ENCODE measurements at places on chromosomes 7 and 10. TPM values are rescaled to one million over a fixed set of nuclear protein-coding genes. Genes with fewer than 3 reads are reported as not detected.

DNA sequence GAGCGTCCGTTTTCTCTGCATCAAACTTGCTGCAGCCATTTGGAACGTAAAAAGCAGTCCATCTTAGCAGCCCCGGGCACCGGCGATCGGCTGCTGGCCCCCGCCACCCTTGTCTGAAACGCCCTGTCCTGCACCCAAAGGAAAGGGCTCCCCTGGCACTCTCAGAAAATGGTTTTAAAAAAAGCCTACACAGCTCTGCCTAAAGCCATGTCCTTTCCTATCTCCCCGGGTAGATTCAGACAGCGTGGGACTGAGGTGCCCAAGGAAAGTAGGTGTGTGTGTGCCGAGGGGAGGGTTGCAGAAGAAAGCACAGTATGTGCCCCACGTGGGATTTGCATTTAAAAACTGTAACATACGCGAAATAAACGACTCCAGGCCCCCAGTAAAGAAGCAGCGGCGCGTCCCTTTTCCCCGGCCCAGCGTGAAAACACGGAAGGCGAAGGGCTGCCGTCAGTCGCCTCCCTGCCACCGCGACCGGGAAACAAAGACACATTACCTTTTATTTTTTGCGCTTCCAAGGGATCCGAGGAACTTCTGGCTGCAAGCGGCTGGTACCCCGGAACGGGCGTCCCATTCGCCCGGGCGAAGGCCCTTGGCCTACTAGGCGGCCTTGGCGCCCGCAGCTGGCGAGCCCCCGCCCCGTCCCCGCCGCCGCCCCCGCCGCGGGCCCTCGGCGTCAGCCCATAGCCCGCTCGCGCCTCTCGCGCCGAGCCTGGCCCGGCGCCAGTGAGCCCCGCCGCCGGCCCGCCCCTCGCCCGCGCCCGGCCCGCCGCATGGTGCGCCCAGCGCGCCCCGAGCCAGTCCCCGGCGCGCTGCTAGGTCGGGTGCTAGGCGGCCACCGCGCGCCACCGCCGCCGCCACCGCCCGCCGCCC is 304.6 kb downstream of the PRPF18 start:
- no peak overlapping the region for H3K4me3 ChIP-seq
- peaks cover 74% of the 10 kb centered on the region for H3K27me3 ChIP-seq
- no peak overlapping the region for H3K27ac ChIP-seq
- peaks cover 17% of the 10 kb centered on the region for H3K4me1 ChIP-seq
- DNase-seq, result no peak

GRCh38 chr7:70237831-70238575 is 639.7 kb downstream of the AUTS2 start:
- H3K27ac ChIP-seq, result no peak overlapping the region
- no peaks in the 10 kb centered on the region for H3K4me1 ChIP-seq
- DNase-seq, result no peak
- H3K27me3 ChIP-seq, result no peaks in the 10 kb centered on the region

GRCh38 chr7:96198047-96198636 is 123.8 kb downstream of the SLC25A13 start:
- H3K4me3 ChIP-seq, result no peak overlapping the region
- DNase-seq, result no peak
- no peaks in the 10 kb centered on the region for H3K27me3 ChIP-seq
- no peaks in the 10 kb centered on the region for H3K36me3 ChIP-seq
- H3K27ac ChIP-seq, result no peak overlapping the region

The TMEM26 gene
- not detected for total RNA-seq

The NUDT13 gene
- total RNA-seq, result 1.6 TPM
